Cardiac septum (tissue), 1 donor: ENCODE measurements at places on chromosomes 6 and 20. TPM values are rescaled to one million over a fixed set of nuclear protein-coding genes. Genes with fewer than 3 reads are reported as not detected.

GRCh38 chr20:46010491-46011391, 2.0 kb downstream of the MMP9 start:
- DNase-seq = no peak

OR2H1 gene
- total RNA-seq = not detected

DNA sequence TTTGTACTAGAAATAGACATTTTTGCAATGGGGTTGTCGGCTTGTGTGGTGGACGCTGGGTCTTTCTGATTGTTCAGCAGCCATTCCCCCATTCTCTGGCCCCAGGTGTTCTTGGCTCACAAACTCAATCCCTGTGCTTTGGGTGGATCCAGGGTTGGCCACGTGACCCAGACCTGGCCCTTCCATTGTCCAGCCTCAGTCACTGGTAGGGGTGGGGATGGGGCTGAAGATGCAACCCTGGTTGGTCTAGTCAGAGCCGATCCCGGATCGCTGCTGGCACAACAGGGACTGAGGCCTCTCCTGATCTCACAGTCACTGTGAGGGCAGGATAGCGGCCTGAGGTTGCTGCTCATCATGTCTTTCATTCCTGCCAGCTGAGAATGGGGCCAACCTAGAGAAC, 365.3 kb upstream of the SULF2 start:
- DNase-seq = no peak

C6orf141 gene
- 0.38 TPM for total RNA-seq

- no peak for DNase-seq
Observed at GRCh38 chr6:27237089-27237803, 10.3 kb upstream of the PRSS16 start.

CTSA gene
- total RNA-seq = 111 TPM

- no peak for DNase-seq
Observed at GRCh38 chr20:43830883-43831282, 83.8 kb upstream of the TOX2 start.

GRCh38 chr6:14126191-14126590, 8.6 kb downstream of the CD83 start:
- no peak for DNase-seq

GJA1 gene
- 268 TPM for total RNA-seq

GRCh38 chr6:119890470-119890869, 540.9 kb upstream of the MAN1A1 start:
- DNase-seq = no peak

GMPR gene
- 71.0 TPM for total RNA-seq

DNA sequence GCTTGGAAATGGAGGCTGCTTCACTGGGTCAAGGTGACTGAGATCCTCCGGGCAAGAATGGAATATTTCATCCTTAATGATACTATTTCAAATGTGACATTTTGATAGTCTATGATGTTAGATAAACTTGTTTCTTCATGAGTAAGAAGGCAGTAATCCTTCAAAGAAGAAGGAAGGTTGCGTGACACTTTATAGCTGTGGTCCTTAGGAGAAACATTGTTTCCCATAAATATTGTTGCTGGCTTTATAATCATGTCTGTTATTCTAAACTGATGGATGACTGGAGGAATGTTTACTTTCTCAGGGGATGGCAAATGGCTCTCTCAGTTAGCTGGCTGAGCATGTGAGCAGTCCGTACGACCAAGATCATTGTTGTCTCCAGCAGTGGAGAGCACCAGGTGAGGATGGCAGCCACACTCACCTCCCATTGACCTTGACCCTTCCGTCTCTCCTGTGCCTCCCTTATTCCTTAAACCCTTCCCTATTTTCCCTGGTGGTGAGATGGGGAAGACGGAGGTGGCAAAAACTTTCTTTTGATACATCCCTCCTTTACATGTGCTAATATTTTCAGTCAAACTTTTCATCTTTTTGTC, 171.2 kb upstream of the OLIG3 start:
- DNase-seq = no peak

- peak; percentile 76 for DNase-seq
Observed at GRCh38 chr6:131250122-131250521, 114.9 kb downstream of the AKAP7 start.

- DNase-seq = no peak
Observed at GRCh38 chr6:148816117-148816516, 69.3 kb downstream of the UST start.

DNA sequence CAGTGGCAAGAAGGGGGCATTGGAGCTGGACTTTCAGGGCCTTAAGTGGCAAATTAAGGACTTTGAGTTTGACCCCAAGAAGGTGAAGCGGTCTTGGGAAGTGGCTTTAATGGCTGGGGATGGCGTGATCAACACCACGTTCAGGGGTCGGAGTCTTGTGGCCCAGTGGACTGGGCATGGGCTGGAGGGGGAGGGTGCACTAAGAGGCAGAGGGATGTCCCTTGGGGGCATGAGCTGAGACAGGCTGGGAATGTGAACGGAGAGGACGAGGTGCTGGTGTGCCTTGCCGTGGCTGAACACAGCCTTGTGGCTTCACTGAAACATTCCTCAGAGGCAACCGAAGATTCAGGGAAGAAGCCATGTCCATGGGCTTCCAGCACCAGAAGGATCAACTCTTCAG, 227.0 kb downstream of the SYNDIG1 start:
- DNase-seq = peak; percentile 43

ARMC2 gene
- 11.0 TPM for total RNA-seq

DNA sequence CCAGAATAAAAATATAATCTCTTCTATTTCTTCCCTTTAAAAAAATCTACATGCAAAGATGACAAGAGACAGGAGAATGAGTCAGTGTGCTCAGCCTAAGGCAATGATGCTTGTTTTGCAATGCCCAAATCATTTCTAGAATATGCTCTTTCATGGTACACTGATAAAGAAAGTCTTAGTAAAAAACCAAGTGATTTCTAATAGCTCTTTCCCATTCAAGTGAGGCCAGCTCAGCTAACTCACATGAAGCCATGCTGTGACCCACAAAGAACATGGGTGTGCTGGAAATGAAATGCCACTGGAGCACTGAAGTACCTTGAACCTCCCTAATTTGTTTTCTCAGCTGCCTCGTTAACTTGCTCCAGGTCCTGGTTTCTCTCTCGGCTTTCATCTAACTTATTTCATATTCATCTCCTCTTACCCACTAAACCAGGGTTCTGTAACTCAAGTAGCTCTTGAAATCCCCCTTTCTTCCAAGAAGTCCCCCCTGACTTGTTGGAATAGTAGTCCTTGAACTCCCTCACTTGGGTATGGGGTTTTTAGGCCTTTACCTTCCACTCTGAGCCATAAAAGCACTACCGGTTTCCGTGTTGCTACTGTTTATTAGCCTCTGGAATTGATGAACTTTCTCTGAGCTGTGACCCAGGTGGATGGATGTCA, 92.7 kb downstream of the IRF4 start:
- DNase-seq = no peak

DNA sequence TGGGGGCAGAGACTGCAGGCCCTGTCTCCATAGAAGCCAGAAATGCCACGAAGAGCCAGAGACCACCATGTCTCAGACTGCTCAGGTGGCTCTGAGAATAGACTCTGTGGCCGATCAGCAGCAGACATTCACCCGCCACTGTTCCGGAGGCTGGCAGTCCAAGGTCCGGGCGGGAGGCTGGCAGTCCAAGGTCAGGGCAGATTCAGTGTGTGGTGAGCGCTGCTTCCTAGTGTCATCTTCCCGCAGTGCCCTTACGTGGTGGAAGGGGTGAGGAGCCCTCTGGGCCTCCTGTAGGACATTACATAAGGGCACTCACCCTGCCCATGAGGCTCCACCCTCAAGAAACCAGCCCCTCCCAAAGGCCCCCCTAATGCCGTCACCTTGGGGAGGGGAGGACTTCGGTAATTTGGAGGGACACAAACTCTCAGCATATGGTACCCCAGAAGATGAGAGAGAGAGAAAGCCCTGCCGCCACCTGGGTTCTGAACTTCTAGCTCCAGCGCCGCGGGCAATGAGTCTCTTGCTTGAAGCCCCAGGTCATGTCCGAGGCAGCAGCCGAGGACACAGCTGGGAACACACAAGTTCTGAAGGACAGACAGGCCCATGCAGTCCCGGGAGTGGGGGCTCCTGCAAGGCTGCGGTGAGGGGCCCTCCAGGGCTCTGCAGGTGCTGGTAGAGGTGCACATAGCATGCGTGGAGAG, 36.4 kb downstream of the DACT2 start:
- no peak for DNase-seq

GRCh38 chr6:16413399-16413798, 175.0 kb downstream of the GMPR start:
- DNase-seq = no peak

GRCh38 chr20:39289316-39289715, 327.2 kb downstream of the DHX35 start:
- no peak for DNase-seq

DNA sequence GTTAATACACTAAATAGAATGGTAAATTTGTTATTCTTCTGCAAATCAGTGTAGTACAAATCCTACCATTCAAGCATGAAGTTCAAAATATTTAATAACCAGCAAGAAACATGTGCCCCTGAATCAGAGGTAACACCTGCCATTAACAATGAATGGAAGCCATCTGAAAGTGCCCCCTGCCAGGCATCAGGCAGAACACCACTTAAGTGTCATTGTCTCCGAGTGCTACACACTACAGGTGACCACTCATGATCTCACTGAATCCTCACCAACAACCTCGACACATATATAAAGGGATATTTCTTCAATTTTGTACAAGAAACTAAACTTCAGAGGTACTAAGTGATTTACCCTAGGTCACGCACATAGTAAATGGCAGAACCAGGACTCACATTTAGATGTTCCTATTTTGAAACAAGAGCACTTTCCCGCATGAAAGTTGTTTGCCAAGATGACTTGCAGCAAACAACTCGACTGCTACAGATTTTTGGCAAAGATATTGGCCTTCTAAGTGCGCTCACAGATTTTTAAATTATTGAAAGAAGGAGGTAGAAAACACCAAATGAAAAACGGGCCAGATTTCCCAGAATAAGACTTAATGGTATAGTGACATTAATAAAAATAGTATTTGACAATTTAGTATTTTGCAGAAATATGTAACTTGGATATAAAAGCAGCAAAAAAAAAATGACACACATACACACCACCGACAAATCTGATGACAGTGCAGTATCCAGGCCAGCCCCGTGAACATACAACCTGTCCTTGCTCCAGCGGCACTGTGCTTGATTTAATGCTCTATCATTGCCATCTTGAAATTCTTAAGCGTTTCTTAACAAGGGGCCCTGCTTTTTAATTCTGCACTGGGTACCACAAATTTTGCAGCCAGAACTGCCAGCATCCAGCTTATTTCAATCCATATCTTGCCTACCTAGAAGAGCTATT, 274.5 kb downstream of the ALDH8A1 start:
- no peak for DNase-seq

GRCh38 chr6:83371423-83371822, 59.4 kb downstream of the ME1 start:
- DNase-seq = no peak

DNA sequence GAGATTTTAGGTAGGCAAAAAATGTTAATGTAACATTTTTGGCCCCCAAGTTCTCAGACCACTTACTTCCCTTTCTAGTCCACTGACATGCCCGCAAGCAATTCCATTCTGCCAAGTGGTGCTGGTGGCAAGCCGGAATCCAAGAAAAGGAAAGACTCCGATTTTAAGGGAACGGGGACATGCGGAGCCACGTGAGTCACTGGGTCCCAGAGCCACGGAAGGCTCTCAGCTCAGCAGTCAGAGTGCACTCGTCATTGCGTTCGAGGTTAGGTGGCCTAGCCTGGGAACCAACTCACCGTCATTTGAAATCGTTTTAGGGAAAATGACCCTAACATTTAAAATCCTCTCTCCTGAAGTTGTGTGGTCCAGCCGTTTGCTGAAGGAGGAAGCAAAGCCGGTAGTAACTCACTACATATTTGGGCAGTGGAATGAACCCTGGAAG, 711 bp upstream of the SIRT5 start:
- no peak for DNase-seq

DNA sequence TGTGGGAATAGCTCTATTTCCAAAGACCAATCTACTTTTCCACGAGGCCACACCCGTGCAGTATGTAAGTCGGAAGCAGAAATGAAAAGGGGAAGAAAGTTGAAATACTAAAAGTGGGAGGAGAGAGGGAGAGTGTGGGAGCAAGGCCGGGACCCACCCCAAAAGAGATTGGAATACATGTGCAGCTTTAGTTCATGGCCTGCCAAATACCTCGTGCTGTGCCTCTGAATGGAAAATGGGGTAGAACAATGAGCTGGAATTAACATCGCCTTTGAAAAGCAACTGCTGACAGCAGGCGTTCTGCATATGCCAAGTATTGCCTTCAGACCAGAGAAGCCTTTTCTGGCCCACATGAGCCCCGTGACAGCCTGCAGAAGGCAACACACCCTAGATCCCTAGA, 155.6 kb downstream of the CD83 start:
- DNase-seq = no peak

DNA sequence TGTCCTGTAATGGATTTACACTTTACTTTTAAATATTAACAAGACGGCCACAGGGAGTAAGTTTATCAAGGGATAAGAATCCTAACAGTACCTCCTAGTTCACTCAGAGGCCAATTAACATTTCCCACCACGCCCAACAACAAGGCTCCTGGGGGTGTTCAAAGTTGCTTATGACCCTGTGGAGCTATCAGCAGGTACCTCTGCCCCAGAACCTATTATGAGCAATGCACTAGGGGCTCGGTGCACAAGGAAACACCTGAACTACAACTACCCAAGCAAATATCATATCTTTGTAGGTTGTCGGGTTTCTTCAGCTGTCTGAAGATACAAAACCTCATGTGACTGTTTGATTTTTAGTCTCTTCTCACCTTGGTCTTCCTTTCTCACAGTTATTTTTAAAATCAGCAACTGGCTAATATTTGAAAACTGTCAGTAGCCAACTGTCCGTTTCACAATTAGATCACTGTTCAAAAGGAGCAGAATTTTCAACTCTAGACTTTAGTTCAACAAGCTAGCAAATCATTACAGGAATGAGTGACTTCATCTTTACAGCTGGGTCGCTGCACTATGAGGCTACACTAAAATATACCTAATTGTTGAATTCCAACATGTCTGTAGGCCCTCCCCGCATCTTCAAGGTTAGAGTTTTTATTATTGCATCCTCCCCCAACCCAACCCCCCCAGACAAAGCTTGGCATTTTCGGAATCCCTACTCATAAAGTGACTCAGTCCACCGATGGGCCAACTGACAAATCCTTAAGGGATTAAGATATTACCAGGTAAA, 38.1 kb downstream of the B4GALT5 start:
- no peak for DNase-seq

- no peak for DNase-seq
Observed at GRCh38 chr6:169370666-169371343, 117.2 kb upstream of the THBS2 start.
